ENCODE measurements at places on chromosomes 4 and X.

GRCh38 chr4:169114341-169114974 lies 104.4 kb upstream of the CBR4 start:
- DNase-seq: no peak

DNA sequence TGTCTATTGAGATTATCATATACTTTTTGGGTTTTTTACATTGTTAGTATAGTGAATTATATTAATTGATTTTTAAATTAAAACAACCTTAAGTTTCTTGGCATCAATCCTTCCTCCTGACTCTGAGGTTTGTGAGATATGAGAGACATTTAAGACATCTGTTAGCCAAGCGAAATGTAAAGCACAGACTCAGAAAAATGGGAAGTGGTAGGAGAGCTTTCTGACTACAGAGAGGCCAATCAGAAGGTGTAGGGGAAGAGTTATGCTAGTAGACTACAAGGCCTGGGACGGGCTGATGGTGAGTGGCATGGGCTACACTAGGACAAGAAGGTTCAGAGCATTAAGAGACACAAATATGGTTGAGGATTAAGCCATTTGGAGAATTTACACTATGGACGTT lies 255.4 kb downstream of the PRDM5 start:
- DNase-seq: no peak

DNA sequence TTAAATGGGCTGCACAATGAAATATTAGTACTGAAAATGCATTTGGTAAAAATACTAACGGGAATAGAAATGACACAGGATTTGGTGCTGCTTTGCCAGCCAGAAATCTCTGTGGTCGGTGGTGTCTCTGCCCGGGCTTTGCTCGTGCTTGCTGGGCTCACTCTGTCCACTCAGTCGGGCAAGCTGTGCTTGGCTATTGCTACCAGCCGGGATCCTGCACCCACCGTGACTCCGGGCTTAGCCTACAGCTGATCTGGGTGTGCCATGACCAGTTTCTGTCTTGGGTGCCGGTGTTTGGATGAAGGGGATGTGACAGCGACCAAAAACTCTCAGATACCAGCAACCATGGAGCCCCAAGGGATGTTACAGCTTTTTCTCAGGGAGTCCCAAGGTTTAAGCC lies 487.7 kb downstream of the TECRL start:
- no peak for DNase-seq

GRCh38 chr4:856225-856901 lies 30.4 kb upstream of the CPLX1 start:
- no peak for DNase-seq

DNA sequence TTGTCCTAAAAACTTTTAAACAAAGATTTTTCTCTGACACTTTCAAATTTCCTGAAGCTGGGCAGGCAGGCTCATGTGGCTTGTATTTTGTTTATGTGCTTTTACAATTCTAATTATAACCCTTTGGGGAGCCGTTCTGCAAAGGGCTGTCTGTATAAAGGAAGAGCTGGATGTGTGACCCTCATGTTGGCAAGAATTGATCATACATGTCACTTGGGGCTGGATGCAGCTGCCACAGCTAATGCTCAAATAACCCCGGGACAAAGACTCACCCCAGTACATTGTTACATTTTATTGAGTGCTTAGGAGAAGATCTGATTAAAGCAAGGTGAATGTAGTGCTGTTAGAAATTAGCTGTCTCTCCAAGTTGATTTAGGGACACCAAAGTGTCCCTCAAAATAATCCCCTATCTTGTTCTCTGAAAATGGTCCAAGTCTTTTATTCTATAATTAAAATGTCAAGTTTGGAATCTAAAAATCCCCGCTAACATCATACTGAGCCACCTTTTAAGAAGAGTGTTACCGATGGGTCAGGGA lies 13.0 kb upstream of the DAPP1 start:
- no peak for DNase-seq

DNA sequence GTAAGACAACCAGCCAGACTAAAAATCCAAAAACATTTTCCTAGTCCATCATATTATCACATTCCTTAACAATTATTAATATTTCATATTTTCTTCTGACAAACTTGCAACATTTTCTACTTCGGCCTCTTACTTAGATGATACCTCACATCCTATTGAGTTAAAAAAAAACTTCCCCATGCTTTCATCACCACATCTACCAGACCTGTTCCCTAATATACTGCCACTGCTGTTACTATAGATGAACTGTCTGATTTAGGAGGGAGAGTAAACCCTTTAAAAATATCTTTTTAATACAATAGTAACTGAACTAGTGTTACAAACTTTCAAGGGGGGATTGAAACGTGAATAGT lies 1.5 kb downstream of the FAM200B start:
- no peak for DNase-seq

DNA sequence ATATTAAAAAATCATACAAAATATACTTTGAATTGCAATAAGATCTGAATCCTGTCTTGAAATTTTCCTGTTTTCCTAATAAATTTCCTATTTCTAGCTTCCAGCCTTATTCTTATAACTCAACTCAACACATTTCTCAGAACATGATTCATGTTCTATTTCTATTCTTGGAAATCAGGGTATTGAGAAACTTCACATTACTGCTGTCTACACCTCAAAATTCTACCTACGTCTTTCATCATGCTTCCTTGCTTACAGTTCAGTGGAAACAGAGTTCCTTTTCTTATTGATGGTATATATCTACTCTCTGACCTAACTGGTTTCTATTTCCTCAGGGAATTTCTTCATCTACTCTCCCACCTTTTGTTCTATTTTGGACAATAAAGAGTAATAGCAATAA lies 2139.0 kb downstream of the ARAP2 start:
- no peak for DNase-seq

DNA sequence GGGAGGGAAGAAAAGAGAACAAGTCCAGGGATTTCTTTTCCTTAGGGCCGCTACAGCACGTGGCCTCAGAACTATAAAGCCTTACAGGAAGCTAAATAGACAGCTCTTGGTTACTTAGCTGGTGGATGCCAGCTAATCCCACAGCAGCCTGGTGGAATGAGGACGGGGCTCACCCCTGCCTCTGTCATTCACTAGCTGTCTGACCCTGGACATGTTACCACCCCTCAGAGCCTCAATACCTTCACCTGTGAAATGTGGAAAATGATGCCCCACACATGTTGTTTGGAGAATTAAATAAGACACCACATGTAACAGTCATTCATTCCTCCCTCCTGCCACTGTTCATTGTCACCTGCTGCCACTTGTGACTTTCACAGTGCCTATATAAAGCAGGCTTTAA lies 15.7 kb downstream of the CCKAR start:
- DNase-seq: no peak

DNA sequence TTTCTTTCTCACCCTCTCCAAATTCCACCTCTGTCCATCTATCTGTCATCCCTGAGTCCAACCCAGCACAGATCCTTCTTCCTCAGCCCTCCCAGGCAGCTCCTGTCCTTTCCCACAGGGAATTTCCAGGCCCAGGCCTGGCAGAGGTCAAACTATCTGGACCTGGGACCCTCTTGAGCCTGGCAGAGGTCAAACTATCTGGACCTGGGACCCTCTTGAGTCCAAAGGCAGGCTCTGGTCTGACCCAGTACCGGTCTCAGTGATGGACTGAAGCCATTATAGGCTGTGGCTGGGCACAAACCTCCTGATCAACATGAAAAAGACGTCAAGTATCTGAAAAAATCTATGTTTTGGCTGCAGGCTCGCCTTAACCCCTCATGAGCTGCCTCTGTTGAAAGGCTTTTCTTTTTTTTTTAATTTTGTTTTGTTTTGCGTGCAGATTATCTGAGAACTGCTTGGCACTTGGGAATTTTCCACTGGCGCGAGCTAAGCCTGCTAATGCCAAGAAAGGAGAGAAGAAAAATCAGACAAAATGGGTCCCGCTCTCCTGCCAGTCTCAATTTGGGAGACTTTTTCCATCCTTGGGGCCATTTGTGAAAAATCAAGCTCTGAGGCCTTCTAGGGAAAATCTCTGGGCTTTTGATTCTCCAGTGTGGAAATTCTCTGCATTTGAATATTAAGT lies 31.2 kb downstream of the MSX1 start:
- DNase-seq: no peak

GRCh38 chr4:138327338-138327737 lies 85.2 kb upstream of the SLC7A11 start:
- DNase-seq: no peak

- DNase-seq: no peak
Measured at GRCh38 chr4:7115557-7116340, 47.9 kb upstream of the GRPEL1 start.

GRCh38 chr4:7336067-7336569 lies 98.6 kb downstream of the PSAPL1 start:
- no peak for DNase-seq

DNA sequence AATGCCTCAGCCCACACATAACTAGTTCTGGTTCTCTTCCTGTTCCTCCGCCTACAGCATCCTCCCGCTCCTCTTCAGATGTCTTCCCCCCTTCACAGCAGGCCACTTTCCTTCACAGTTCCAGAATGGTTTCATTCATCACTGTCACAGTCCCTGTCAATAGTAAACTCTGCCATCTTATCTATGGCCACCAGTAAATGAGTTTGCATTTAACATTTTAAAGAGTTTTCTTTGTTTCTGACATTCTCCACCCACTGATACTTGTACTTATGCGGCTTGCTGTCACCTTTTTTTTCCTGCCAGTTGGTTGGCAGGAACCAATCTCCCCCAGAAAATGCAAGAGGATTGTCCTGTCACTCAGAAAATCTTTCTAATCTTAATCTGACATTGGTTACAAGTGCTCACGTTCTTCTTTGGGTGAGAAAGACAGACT lies 114.1 kb downstream of the GLUD2 start:
- no peak for DNase-seq
